ENCODE measurements at places on chromosomes 6 and 20. TPM values are rescaled to one million over a fixed set of nuclear protein-coding genes. Genes with fewer than 3 reads are reported as not detected.

ESR1 gene
- 1.2 TPM for polyA plus RNA-seq

OR12D3 gene
- not detected for polyA plus RNA-seq

CD109 gene
- not detected for polyA plus RNA-seq

ZNF341 gene
- 2.6 TPM for polyA plus RNA-seq

BEND6 gene
- polyA plus RNA-seq: 0.60 TPM

SNAP91 gene
- not detected for polyA plus RNA-seq

ZC2HC1B gene
- polyA plus RNA-seq: not detected

CST2 gene
- not detected for polyA plus RNA-seq

RNASET2 gene
- 232 TPM for polyA plus RNA-seq

ZNF318 gene
- 6.4 TPM for polyA plus RNA-seq

TOX2 gene
- 1.2 TPM for polyA plus RNA-seq

ZBTB2 gene
- polyA plus RNA-seq: 24.0 TPM

RBPJL gene
- not detected for polyA plus RNA-seq

IMPG1 gene
- polyA plus RNA-seq: not detected

NOTCH4 gene
- polyA plus RNA-seq: 0.71 TPM

PKIB gene
- polyA plus RNA-seq: 0.98 TPM

POFUT1 gene
- 15.8 TPM for polyA plus RNA-seq

ZSCAN23 gene
- not detected for polyA plus RNA-seq

GSTA2 gene
- not detected for polyA plus RNA-seq

C20orf204 gene
- 0.40 TPM for polyA plus RNA-seq

SNAP25 gene
- not detected for polyA plus RNA-seq

SLC35D3 gene
- polyA plus RNA-seq: not detected

CALHM6 gene
- polyA plus RNA-seq: 10.9 TPM

CRIP3 gene
- polyA plus RNA-seq: not detected

KHDC1 gene
- polyA plus RNA-seq: 2.4 TPM

CRISP2 gene
- not detected for polyA plus RNA-seq

GHRH gene
- not detected for polyA plus RNA-seq

AVP gene
- polyA plus RNA-seq: not detected

IER3 gene
- polyA plus RNA-seq: 0.58 TPM

CCR6 gene
- polyA plus RNA-seq: 47.3 TPM

CST8 gene
- not detected for polyA plus RNA-seq

PI16 gene
- 13.6 TPM for polyA plus RNA-seq

POM121L2 gene
- not detected for polyA plus RNA-seq

TMX4 gene
- 69.1 TPM for polyA plus RNA-seq

MCCD1 gene
- not detected for polyA plus RNA-seq

DPPA5 gene
- not detected for polyA plus RNA-seq

SLC16A10 gene
- polyA plus RNA-seq: 2.2 TPM

PNRC1 gene
- 597 TPM for polyA plus RNA-seq

Measured in CD8-positive, alpha-beta memory T cell (primary cell).